ENCODE measurements at places on chromosomes 5 and 9.

DNA sequence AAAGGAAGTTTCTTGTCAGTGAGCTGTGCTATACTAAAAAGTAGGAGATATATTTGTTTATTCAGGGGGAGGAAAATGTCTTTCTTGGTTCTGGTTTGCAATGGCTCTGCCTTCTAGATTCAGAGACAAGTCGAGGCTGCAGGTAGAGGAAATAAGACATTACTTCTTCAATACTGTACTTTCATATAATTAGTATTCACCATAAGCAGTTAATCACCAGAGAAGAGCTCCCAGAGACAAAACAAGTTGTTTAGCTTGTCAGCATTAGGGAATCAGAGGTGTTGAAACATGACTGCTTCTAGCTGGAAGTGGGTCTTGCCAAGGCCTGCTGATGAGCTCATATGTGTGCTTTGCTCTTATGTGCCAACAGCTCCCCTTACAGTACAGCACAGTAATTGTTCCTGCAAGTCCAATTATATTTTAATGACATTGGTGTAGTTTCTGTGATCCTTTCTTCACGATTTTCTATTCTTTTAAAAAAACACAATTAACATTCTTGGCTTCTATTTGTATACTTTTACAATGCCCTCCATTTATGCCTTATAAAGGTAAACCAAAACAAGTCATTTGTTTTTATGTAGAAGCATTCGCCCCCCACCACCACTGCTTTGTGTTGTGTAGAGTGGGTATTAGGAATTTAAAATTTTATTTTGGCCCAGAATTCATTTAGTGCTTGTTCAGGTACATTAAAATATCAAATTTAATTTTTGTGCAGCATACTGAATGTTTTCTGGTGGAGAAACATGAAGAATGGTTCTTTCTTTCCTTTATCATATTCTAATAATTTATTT, 112.2 kb downstream of the RPS23 start:
- DNase-seq = peak; percentile 80

GRCh38 chr5:65548281-65548680, 14.7 kb downstream of the CENPK start:
- no peak for DNase-seq

- no peak for DNase-seq
These were observed 112.6 kb upstream of the CPEB4 start for GRCh38 chr5:173775261-173776197.

DNA sequence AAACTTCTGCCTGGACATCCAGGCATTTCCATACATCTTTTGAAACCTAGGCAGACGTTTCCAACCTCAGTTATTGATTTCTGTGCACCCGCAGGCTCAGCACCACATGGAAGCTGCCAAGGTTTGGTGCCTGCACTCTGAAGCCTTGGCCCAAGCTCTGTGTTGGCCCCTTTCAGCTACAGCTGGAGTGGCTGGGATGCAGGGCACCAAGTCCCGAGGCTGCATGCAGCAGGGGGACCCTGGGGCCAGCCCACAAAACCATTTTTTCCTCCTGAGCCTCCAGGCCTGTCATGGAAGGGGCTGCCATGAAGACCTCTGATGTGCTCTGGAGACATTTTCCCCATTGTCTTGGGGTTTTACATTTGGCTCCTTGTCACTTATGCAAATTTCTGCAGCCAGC, 49.9 kb downstream of the NFX1 start:
- no peak for DNase-seq

- no peak for DNase-seq
These were observed 241.4 kb upstream of the ZNF462 start for GRCh38 chr9:106621313-106622163.

DNA sequence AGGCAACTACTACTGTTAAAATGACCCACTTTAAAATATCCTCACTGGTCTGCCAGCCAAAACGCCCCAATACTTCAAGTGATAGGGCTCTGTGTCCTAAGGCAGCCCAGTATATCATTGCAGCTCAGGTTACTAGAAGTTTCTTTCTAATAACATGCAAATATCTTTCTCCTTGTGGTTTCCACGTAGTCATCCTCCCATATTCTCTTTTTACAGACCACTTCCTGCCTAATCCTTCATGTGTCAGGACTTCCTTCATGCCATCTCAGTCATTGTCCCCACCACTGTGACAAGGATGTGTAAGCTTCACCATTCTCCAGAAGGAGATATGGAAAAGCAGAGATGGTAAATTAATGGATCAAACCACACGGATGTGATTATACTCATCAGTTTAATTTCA, 813.7 kb downstream of the MAT2B start:
- DNase-seq = no peak

- DNase-seq = no peak
These were observed 24.0 kb upstream of the KLF9 start for GRCh38 chr9:70438341-70438928.

- DNase-seq = no peak
These were observed 122.9 kb downstream of the KDM4C start for GRCh38 chr9:6880626-6881025.

Measured in cerebellar nuclear complex (tissue), 1 donor.